ENCODE measurements at places on chromosomes 6 and 20.

GRCh38 chr6:80134065-80134464, 27.6 kb downstream of the BCKDHB start:
- no peak for DNase-seq

DNA sequence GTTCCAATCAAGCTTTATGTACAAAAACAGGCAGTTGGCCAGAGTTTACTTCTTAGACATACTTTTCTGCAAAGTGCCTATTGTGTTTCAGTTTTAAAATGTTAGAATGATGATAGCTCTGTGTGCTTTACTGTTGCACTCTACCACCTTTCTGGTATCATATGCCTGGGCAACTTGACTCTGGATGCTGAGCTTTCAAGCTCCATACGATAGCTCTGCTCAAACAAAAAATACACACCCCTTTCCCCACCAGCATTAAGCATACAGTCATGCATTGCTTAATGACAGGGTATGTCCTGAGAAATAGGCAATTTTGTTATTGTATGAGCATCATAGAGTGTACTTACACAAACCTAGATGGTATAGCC, 123.1 kb downstream of the RCAN2 start:
- no peak for DNase-seq

GRCh38 chr20:37991908-37992307, 41.3 kb downstream of the TTI1 start:
- no peak for DNase-seq

DNA sequence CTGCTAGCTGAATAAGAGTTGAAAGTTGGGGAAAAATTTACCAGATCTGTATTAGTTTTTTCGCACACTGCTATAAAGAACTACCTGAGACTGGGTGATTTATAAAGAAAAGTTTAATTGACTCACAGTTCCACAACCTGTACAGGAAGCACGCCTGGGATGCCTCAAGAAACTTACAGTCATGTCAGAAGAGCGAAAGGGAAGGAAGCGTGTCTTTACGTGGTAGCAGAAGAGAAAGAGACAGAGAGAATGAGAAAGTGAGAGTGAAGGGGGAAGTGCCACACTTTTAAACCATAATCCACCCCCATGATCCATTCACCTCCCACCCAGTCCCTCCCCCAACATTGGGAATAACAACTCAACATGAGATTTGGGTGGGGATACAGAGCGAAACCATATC, 79.6 kb downstream of the KHDC1L start:
- no peak for DNase-seq

- no peak for DNase-seq
These were observed 75.0 kb downstream of the EPHA7 start for GRCh38 chr6:93344333-93344835.
